ENCODE measurements at places on chromosomes 2 and 18.

DNA sequence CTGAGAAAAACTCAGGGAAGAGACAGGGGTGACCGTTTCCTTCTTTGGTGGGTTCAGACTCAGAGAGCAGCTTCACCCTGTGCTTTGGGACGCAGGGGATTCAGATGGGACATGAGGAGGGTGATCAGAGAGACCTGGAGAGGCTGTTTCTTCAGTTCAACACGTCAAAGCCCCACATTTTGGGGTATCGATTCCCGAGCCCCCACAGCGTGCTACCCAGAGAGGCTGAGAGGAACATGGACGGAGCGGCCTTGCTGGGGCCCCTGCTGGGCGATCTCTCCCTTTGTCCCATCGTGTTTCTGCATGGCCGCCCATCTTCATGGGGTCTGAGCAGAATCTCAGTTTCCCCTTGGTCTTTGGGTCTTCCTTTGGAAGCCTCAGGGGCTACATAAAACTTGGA is 38.2 kb upstream of the PXDN start:
- DNase-seq: no peak

DNA sequence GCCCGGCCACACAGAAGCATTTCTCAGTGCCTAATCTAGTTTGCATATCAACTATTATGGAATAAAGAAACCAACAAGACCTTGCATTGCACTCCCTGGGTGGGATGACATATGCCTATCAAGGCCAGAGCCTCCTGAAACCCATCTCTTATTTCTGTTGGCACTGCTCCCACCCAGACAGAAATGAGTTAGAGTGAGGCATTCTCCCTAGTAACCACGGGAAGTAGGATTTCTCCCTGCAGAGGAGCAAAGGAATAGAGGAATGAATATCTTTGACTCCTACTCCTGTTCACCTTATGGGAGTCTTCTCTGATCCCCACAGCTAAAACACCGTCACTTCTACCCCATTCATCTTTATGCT is 24.2 kb upstream of the SCYGR1 start:
- DNase-seq: no peak

GRCh38 chr2:170155022-170155722 is 22.8 kb upstream of the MYO3B start:
- no peak for DNase-seq

- no peak for DNase-seq
Measured at GRCh38 chr2:226117510-226118065, 682.0 kb downstream of the IRS1 start.
